ENCODE measurements at places on chromosomes 16 and 17.
A peak's percentile ranks its signal among the peaks of the same experiment; 100 is the strongest.

DNA sequence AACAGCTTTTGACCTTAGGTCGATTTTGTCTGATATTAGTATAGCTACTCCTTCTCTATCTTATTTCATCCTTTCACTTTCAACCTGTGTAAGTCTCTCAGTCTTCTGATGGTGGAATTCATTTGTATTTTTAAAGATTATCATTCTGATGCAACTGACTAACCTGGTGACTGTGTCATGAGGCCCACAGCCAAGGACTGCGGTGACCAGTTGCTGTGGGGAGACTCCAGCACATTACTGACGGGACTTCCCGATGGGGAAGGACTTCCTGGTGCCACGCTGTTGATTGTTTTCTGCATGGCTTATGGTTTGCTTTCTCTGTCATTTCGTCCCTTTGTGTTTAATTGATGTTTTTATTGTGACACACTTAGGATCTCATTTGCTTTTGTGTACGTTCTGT lies 34.2 kb downstream of the RMI2 start:
- DNase-seq, result no peak

DNA sequence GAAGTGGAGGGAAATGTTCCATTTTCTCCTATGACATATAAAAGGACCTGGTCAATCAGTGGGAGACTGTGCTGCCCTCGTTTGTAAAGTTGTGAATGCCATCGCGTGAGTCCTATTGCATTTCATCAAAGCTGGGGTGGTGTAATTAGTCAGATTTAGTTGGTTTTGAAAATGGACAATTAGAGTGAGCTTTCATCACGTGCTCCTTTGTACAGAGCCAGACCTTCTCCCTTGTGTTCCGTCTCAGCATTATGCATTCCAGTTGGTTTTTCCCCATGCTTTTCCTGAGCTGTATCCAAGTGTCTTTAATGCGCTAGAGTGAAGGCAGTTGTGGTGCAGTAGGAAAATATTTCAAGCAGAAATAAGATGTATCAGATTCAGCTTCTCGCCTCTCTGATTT lies 10.4 kb downstream of the SEC14L1 start:
- DNase-seq, result peak; percentile 2

DNA sequence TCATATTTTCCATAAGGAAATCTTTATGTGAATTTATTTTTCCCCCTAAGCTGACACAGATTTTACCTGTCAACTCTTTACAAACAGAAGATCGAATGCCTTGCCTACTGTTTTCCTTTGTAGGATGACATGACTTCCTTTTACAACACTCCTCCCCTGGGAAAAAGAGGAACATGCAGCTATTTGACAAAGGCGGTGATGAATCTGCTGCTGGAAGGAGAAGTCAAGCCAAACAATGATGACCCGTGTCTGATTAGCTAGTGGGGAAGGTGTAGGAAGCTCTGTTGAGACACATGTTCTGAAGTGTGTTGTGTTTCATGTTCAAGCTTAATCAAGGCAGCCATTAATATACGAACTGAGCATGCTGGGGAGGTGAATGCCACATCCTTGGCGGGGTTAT lies 238.0 kb downstream of the PHKB start:
- DNase-seq, result no peak

GRCh38 chr17:67180275-67180674 lies 64.7 kb downstream of the HELZ start:
- no peak for DNase-seq

- DNase-seq, result no peak
These were observed 23.3 kb upstream of the CA10 start for GRCh38 chr17:52181782-52182181.

DNA sequence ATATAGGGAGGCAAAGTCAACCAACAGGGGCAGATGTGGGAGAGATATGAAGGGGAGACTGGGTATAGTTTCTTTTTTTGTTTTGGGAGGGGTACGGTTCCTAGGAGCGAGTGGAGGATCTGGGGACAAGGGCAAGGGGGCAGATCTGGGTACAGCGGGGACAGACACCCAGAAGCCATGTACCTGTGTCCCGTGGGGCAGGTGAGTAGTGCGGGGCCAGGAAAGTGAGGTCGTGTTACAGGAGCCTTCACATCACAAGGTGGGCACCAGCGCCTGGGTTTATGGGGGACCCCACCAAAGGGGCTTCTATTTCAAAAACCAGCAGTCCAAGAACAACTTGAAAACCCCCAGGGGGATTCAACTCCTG lies 11.5 kb downstream of the LITAF start:
- DNase-seq, result no peak

Measured in body of pancreas (tissue), 4 donors.